B cell (primary cell): ENCODE measurements at places on chromosomes 6 and 20.

- DNase-seq: peak; percentile 81
Observed at GRCh38 chr6:7910654-7911344, at the start of gene TXNDC5. TXNDC5 (minus strand) TSS chr6:7910788; CDS start chr6:7910776, 12 bp downstream.

DNA sequence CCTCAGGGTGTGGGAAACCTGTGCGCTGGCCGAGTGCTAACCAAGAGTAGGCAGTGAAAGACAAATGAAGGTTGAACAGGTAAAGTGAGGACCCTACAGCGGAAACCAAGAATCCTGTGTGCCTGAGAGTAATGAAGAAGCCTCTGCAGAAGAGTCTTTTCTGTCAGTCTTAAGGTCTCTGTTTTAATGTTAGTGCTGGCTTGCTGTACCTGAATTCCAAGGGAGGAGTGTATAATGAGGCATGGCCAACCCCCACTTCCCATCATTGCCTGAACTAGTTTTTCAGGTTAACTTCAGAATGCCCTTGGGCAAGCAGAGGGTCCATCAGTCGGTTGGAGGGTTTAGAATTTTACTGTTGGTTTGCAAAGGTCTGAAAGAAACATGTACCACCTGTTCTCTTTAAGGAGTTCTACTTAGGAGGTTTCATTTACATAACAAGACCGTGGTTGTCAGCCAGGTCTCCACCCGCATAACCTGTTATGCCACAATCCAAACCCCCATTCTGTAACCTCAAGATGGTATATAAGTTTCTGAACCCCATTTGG, 589 bp upstream of the PDCD2 start:
- no peak for DNase-seq

DNA sequence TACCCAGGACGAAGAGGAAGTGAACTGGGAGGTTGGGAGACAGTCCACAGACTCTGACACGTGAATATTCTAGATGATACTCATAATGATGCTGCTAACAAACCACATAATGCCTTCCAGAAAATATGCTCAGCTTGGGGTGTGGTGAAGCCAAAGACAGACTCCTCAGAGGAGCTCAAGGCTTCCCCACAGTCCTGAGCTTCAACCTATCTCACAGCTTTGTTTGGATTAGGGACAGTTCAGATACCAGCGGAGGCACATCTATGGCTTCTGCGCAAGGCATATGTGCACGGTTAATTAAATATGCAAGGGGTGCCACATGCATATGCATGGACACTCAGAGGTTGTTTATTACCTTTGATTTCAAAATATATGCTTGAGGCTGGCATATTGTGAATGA, 30.7 kb upstream of the MYLIP start:
- DNase-seq: no peak

- no peak for DNase-seq
Observed at GRCh38 chr6:78300885-78301284, 566.5 kb upstream of the IRAK1BP1 start.

DNA sequence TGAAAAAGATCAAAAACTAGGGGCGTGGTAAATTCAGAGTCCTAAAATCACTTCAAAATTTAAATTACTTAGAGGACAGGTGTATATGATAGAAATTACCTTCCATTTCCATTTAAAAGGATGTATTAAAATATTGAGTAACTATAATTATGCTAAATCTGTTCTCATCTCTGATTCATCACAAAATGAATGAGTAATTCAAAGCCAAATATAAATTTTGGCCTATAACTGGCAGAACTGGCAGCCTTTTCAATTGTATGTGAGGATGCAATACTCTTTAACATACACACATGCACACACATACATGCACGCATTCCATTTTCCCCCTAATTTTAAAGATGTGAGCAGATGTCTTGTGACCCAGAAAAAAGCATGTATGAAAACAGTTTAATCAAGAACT, 194.6 kb downstream of the EPM2A start:
- DNase-seq: no peak

DNA sequence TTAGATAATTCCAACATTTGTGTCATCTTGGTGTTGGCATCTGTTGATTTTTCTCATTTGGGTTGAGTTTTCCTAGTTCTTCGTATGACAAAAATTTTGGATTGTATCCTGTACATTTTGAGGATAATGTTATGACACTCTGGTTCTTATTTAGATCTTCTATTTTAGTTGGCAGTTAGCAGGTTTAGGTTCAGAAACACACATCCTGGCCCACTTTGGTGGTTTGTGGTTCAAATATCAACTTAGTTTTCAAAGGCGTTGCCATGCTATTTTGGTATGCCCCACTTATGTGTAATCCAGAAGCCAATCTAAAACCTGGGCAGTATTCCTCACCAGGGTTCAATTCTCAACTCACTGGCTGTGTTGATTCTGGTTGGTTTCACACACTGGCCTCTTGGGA, 68.2 kb downstream of the NOX3 start:
- no peak for DNase-seq

- DNase-seq: no peak
Observed at GRCh38 chr6:80744213-80744612, 637.7 kb downstream of the BCKDHB start.

GRCh38 chr6:42255050-42255449, 37.4 kb upstream of the MRPS10 start:
- DNase-seq: no peak

- no peak for DNase-seq
Observed at GRCh38 chr6:43489277-43490072, 12.1 kb downstream of the TJAP1 start.

GRCh38 chr6:79071547-79071946, 6.5 kb downstream of the PHIP start:
- DNase-seq: no peak

DNA sequence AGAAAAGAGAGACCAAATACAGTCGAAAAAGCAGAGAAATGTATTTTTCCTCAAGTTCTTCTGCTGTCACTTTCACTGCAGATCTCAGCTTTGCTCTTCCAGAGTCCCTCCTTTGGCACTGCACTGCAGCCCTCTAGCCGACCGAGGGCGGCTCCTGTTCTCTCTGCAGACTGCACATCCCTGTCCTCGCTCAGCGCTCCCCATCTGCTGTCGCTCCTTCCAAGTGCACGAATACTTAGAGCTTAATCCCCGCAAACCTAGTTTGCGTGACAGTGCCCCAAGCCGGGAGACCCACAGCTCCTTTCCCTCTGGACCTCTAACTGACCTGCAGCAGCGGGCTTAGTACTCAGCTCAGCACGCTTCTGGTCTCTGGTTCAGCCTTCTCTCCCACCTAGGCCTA, 15.2 kb downstream of the RPP21 start:
- no peak for DNase-seq

DNA sequence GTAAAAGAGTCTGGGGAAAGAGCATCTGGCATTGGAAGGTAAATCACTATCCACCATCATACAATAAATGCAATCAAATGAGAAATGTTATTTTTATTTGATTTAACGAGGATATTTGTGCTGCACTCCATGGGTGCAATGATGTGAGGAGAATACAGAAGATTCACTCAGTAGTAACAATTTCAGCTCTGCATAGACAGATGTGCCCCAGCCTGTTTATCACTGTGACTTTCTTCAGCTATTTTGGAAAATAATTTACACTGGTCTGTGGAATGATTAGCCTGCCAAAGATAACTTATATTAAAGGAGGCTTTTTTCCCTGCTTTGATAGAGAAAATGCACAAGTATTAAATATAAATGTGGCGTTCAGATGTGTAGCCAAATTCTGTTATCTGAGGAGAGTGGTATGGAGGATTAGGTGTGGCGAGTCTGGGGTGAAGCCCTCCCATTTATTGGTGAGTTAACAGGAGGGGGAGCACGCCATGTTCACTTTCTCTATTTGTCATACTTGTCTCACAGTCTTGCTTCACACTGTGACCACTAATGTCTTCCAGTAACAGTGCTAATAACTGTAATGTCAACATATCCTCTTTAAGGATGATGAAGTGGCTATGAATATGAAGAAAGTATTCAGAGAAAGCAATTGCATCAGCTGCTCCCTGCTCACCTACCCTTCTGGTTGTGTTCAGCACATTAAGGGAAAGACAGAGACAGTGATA, 645.6 kb downstream of the MMUT start:
- no peak for DNase-seq
